Activated CD4-positive, alpha-beta T cell treated with anti-CD3 and anti-CD28 coated beads for 1 hour (primary cell): ENCODE measurements at places on chromosomes 13 and 19.

GRCh38 chr13:65592731-65593130 lies 1637.4 kb downstream of the PCDH9 start:
- no peak for DNase-seq

DNA sequence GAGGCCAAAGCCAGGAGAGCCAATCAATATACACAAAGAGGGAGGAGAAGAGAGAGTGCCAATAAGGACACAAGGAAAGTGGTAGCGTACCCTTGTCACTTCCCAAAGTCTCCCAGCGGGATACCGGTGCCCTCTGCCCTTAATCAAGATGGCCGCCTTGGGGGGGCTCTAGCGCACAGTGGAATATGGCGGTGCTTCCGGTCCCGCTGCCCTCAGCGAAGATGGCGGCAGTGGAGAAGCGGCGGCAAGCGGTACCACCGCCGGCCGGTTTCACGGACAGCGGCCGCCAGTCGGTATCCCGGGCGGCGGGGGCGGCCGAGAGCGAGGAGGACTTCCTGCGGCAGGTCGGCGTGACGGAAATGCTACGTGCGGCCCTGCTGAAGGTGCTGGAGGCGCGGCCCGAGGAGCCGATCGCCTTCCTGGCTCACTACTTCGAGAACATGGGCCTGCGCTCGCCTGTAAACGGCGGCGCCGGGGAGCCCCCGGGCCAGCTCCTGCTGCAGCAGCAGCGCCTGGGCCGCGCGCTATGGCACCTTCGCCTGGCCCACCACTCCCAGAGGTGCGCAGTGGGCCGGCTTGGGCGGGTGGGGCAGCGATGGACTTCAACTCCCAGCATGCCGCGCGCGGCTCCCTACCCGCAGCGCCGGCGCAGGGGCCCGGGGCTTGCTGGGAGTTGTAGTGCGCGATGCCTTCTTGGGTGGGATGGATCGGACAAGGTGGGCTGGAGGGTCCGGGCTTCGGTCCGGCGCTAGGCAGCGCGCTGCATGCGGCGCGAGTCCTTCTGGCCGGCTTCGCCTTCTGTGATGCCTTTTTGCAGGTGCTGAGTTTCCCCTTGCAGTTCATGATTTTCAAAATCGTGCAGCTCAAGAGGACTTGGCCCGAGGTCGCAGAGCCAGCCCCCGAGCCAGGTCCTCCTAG lies at the start of gene TPGS1:
Gene TPGS1, plus strand, starts transcription at position 212 of the 918 bp plus-strand sequence. Its CDS starts 10 bp downstream, at position 222.
- DNase-seq: peak; percentile 81

- no peak for DNase-seq
These were observed 9.0 kb downstream of the SIGLEC5 start for GRCh38 chr19:51621178-51621577.

DNA sequence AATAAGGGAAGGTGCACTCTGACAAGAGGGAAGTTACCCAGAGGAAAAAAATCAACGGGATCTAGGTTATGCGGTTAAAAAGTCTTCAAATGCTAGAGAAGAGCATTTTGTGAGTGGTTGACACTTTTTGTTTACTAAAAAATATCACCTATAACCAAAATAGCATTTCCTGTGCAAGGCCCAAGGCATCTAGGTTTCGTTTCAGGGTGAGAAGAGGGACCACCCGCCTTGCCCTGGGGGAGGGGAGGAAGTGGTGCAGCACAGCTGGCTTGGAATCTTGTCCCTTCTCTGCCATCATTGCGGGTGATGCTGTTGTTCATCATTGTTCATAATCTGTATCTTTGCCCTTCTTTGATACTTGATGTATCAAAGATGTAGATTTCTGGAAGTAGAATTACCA lies 80.6 kb downstream of the NUFIP1 start:
- DNase-seq: no peak

DNA sequence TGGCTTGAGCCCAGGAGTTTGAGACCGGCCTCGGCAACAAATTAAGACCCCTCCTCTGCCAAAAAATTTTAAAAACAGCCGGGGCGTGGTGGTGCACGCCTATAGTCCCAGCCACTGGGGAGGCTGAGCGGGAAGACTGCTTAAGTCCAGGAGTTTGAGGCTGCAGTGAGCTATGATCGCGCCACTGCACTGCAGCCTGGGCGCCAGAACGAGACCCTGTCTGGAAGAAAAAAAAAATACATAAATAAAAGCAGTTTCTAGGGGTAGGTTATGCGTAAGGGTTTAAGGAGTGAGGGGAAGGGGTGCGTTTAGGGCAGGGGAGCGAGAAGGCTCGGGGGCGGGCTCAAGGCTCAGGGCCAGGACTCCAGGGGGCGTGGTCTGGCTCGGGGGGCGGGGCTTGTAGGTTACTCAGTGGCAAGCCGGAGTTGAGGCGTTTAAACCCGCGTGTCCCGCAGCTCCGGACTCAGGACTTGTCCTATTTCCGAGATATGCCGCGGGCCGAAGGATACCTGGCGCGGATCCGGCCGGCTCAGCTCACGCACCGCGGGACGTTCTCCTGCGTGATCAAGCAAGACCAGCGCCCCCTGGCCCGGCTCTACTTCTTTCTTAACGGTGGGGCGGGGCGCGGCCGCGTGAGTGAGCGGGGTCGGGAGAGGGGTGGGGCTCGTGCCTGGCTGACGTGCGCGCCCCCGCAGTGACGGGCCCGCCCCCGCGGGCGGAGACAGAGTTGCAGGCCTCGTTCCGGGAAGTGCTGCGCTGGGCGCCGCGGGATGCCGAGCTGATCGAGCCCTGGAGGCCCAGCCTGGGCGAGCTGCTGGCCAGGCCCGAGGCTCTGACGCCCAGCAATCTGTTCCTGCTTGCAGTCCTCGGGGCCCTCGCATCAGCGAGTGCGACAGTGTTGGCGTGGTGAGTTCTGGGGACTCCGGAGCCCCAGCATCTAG lies 10.7 kb downstream of the SPACA6 start:
- DNase-seq: peak; percentile 95

DNA sequence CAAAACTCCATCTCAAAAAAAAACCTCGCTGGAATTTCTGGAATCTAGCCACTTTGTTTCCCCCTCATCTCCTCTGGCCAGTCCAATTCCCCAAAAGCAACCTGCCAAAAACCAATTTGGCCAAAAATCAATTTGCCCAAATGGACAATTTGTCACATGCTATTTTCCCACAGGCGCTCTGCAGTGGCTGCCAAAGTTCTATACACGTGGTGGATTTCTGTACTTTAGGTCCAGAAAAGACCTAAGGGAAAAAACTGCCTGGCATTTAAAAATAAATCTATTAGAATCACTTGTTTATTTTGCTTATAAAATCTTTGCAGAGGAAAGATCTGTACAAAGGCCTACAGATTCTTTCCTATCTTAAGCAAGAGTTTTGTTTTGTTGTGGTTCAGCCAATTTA lies 79.4 kb downstream of the MAP4K1 start:
- no peak for DNase-seq

- DNase-seq: no peak
These were observed 1629.4 kb downstream of the PCDH9 start for GRCh38 chr13:65600702-65601101.

DNA sequence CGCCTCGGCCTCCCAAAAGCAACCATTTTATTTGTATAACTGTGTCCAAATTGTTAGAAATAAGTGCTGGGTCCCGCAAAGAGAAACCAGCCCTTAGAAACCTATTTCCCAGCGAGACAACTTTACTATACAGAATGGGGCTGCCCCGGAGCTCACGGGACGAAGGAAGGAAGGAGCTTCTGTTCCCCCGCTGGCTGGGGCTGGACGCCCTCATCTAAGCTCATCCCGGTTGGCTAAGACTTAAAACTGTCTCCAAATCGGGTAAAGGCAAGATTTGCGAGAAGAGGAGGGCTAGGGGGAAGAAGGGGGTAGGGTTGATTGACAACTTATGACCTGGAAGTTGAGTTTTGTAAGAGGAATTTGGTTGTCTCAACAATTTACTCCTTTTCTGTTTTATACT lies 12.3 kb upstream of the BSG start:
- no peak for DNase-seq

DNA sequence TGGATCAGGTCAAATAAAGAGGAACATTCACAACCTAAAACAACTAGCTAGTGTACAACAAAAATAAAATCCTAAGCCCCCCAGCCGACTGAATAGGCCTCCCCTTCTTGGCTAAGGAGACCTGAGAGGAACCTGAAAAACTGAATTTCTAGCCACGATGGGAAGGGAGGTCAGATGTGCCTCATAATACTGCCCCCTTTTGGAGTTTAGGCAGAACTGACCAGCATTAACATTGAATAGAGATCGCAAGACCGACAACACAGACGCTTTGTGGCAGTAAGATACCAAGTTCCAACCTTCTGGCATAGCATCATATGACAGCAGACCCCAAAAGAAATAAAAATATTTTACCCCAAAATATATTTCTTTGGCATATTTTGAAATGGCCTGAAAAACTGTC lies 15.9 kb downstream of the CBY2 start:
- no peak for DNase-seq

- DNase-seq: peak; percentile 45
These were observed 12.0 kb downstream of the WDR88 start for GRCh38 chr19:33143897-33144405.

- no peak for DNase-seq
These were observed 24.7 kb downstream of the ZSWIM9 start for GRCh38 chr19:48194844-48195830.

- DNase-seq: no peak
These were observed 2749.5 kb downstream of the PCDH9 start for GRCh38 chr13:64480672-64481071.

GRCh38 chr19:23526302-23526701 lies 131.0 kb upstream of the ZNF91 start:
- DNase-seq: no peak

DNA sequence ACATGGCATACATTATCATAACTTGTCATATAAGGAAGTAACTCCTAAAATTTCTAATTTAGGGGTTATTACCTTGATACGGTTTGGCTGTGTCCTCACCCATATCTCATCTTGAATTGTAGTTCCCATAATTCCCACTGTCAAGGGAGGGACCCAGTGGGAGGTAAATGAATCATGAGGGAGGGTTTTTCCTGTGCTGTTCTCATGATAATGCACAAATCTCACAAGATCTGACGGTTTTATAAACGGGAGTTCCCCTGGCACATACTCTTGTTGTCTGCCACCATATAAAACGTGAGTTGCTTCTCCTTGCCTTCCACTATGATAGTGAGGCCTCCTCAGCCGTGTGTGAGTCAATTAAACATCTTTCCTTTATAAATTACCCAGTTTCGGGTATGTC lies 76.0 kb downstream of the ZDHHC20 start:
- no peak for DNase-seq

- no peak for DNase-seq
These were observed 12.5 kb upstream of the MAP3K10 start for GRCh38 chr19:40178756-40179155.

GRCh38 chr19:53907690-53908089 lies 1.4 kb upstream of the CACNG7 start:
- DNase-seq: no peak

GRCh38 chr19:42563352-42564210 lies 31.1 kb downstream of the CEACAM8 start:
- no peak for DNase-seq

- DNase-seq: no peak
These were observed 18.7 kb downstream of the PAF1 start for GRCh38 chr19:39372047-39372802.

DNA sequence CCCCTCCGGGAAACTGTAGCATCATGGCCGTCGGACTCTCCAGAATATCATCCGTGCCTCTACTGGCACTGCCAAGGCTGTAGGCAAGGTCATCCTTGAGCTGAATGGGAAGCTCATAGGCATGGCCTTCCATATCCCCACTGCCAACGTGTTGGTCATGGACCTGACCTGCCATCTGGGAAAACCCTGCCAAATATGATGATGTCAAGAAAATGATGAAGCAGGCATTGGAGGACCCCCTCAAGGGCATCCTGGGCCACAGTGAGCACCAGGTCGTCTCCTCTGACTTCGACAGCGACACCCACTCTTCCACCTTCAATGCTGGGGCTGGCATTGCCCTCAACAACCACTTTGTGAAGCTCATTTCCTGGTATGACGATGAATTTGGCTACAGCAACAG lies 41.9 kb upstream of the CALM3 start:
- no peak for DNase-seq

- DNase-seq: no peak
These were observed 10.8 kb downstream of the JOSD2 start for GRCh38 chr19:50500060-50500752.

DNA sequence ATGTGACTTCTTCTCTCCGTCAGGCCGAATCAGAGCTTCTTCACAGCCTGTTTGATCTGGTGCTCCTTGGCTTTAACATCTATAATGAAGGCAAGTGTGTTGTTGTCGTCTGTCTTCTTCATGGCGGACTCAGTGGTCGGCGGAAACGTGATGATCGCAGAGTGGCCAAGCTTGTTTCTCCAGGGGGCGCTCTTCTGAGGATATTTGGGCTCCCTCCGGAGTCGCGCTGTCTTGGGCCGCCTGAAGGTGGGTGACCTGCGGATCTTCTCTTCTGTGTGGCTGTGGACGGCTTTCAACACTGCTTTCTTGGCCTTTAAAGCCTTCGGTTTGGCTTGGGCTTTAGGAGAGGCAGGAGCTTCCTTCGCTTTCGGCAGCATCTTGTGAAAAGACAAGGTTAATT lies 9.8 kb downstream of the TPRX1 start:
- DNase-seq: no peak

DNA sequence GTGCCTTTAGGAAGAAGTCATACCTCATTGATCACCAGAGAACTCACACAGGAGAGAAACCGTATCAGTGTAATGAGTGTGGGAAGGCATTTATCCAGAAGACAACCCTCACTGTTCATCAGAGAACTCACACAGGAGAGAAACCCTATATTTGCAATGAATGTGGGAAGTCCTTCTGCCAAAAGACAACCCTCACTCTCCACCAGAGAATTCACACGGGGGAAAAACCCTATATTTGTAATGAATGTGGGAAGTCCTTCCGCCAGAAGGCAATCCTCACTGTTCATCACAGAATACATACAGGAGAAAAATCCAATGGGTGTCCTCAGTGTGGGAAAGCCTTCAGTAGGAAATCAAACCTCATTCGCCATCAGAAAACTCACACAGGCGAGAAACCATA lies 21.9 kb downstream of the ZNF382 start:
- DNase-seq: no peak

DNA sequence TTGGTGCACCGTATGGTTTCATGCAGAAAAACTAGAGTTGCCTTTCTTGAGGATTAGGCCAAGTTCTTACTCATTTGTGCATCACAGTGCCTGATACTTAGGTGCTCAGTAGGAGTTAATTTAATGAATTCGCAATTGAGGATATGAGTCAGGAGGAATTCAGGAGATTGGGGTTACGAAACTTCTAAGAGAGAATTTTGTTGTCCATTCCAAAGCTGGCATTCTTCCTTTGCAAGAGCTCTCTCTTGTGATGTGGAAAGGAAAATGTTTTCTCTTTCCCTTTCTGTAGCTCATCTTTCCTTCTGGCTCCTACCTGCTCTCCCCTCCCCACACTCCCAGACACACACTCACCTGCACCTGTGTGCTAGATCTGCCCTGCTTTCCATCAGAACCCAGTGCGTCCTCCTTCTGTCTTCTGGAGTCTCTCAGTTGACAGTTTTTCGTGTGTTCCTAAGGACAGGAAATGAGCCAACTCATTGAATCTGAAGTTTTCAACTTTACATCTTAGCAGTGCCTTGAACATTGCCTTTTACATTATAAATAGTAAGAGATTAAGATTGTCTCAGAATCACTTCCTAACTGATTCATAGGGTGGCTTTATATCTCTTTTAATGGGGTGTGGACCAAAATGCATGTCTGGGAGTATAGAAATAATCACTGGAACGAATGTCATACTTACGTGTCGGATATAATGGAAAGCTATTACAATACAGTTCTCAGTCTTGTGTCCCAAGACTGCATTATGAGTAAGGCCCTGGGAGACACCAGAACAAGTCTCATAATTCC lies 19.7 kb upstream of the ERCC5 start:
- no peak for DNase-seq

GRCh38 chr13:94031609-94032008 lies 447.9 kb downstream of the DCT start:
- DNase-seq: no peak
